Aorta (tissue), 5 donors: ENCODE measurements at places on chromosomes 7 and 10. TPM values are rescaled to one million over a fixed set of nuclear protein-coding genes. Genes with fewer than 3 reads are reported as not detected.

DNA sequence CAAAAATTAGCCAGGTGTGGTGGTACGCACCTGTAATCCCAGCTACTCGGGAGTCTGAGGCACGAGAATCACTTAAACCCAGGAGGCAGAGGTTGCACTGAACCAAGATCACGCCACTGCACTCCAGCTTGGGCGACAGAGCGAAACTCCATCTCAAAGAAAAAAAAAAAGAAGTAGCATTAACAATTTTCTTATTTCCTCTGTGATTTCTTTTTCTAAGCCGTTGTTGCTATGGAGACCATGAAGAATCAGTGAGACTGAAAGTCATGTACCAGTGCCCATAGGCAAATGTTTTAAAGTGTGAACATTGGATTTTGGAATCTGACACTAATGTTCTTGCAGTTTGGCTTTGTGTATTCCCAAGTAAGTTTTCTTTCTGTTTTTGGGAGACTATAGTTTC is 18.4 kb upstream of the MAP3K8 start:
- no peaks in the 10 kb centered on the region for H3K4me1 ChIP-seq
- H3K27ac ChIP-seq = no peak overlapping the region
- no peak for DNase-seq

DNA sequence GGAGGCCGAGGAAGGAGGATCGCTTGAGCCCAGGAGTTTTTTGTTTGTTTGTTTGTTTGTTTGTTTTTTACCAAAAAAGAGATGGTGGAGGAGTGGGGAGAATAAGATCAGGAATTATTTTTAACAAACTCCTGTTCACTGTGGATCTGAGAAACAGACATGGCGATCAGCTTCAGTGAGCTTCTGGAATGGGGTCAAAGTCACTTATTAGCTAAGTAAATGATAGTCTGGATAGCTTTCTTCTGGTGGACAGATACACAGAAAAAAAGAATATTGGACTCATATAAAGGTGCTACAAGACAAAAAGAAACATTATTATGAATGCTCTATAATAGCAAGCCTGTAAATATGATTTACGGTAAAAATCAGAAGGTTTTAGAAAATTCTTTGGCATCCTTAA is 85.1 kb downstream of the POU6F2 start:
- H3K27me3 ChIP-seq = no peaks in the 10 kb centered on the region
- no peak overlapping the region for H3K27ac ChIP-seq
- H3K36me3 ChIP-seq = no peaks in the 10 kb centered on the region
- no peaks in the 10 kb centered on the region for H3K4me1 ChIP-seq
- DNase-seq = no peak
- no peak overlapping the region for H3K4me3 ChIP-seq

GRCh38 chr7:124027236-124027635 is 5.6 kb downstream of the TMEM229A start:
- no peaks in the 10 kb centered on the region for H3K36me3 ChIP-seq
- H3K27me3 ChIP-seq = peaks cover 6% of the 10 kb centered on the region
- H3K4me1 ChIP-seq = no peaks in the 10 kb centered on the region
- no peak overlapping the region for H3K4me3 ChIP-seq
- H3K27ac ChIP-seq = no peak overlapping the region
- DNase-seq = no peak

DNA sequence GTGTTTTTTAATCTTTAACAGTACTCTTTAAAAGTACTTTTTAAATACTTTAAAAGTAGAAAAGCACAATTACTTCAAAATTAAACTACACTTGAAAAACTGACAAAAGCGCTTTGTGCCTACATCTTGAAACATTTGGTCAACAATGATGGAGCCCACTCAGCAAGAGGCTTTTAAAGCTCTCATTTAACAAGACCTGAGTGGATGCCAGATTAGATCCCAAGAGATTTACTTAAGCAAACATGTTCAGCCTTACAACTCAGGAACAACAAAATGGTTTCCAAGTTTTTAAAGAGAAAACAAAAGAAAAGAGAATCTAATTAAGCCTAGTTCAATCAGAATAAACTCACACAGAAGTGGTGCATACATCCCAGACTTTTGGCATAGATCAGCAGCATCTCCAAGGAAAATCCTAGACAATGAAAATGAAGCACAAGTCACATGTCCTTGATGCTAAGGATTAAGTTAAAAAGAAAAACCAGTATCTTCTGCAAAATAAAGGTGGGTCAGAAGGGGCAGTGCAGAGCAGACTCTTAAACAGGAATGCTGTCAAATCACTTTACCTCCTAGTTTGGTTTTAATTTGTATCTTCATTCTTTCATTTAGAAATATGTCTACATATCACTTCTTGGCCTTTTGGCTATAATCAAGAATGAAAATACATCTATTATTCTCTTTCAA is 26.2 kb downstream of the HIBADH start:
- no peaks in the 10 kb centered on the region for H3K27me3 ChIP-seq
- H3K36me3 ChIP-seq = peaks cover 2% of the 10 kb centered on the region
- H3K4me1 ChIP-seq = peaks cover 11% of the 10 kb centered on the region
- DNase-seq = no peak

DNA sequence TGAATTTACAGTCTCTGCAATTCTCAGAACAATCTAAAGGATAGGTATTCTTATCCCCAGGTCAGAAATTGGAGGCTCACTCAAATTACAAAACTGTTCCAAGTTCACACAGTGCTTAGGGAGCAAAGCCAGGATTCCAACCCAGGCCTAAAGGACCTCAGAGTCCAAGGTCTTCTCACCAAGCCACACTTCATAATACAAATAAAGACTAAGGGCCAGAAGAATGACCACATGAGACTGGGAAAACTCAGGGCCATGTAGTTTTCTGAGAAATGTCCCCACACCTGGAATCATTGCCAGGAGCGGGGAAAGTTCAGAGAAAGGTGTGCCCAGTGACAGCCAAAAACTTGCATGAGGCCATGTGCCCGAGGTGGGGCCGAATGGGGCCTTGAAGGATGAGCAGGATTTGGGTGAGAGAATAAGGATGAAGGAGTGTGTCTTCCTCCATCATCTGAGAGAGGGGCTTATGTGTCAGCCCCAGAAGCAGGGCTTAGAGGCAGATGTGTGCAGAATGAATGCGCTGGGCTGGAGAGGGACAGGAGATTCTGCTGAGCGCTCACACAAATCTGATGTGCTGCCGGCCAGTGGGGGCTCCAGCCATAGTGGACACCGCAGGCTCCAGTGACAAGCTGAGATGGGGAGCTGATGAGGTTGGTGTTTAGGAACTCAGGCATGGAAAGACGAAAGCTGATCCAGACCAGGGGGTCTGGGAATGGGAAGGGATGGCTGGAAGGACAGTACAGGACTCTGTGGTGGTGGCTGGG is 35.9 kb downstream of the BLNK start:
- DNase-seq = no peak
- no peaks in the 10 kb centered on the region for H3K4me1 ChIP-seq
- no peak overlapping the region for H3K4me3 ChIP-seq
- H3K27ac ChIP-seq = no peak overlapping the region

DNA sequence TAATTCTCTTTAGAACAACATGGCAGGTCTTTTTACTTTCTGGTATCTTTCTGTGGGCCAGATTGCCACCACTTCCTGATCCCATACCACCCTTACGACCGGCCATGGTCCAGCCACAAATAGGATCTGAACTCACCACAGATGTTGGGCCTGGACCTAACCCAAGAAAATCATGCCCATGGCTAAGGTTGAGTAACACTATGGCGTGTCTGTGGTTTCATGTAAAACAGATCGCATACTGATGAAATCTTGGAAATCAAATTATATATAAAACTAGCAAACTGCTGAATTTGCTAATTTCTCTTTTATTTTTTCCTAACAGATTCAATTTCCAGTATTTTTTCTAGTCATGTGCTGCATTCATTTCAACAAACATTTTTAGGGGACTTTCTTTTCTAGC is 77.2 kb downstream of the CH25H start:
- DNase-seq = no peak
- H3K27ac ChIP-seq = no peak overlapping the region
- H3K27me3 ChIP-seq = no peaks in the 10 kb centered on the region
- H3K4me1 ChIP-seq = no peaks in the 10 kb centered on the region

DNA sequence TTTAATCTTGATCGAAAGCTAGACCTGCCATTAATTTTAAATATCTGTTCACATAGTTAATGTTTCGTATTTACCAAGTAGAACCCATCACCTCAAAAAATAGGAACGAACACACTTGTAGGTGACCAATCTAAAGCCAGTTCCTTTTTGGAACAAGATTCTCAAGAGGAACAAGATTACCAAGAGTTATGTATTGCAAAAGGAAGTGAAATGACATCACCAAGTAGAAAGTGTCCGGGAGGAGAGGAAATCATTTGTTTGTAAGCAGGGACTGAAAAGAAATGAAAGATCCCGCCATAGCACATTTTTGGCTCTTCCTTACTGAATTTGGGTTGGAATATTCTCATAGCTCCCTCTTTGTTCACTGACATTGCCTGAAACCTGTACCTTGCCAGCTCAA is 1200.5 kb downstream of the SORCS1 start:
- no peak overlapping the region for H3K27ac ChIP-seq
- no peaks in the 10 kb centered on the region for H3K4me1 ChIP-seq
- DNase-seq = no peak
- no peak overlapping the region for H3K4me3 ChIP-seq
- no peaks in the 10 kb centered on the region for H3K36me3 ChIP-seq

- no peaks in the 10 kb centered on the region for H3K27me3 ChIP-seq
- no peaks in the 10 kb centered on the region for H3K4me1 ChIP-seq
- DNase-seq = no peak
- no peaks in the 10 kb centered on the region for H3K36me3 ChIP-seq
Observed at GRCh38 chr7:83547526-83547925, 101.4 kb downstream of the SEMA3E start.

DNA sequence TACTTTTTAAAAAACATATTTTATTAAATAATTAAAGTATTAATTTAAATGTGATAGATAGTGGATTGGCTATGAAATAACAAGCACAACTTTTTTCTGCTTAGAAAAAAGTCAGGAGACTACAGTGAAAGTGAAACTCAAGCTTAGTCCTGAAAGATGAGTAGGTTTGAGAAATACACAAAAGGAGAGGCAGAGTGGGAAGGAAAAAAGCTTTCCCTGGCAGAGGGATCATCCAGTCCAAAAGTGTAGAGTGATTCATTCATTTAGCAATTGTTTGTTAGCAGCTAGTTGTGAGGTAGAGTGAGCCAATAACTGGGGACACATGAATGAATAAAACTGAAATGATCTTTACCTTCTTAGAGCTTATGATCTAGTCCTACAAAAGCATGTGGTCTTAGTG is 93.5 kb downstream of the FOXP2 start:
- DNase-seq = no peak
- no peaks in the 10 kb centered on the region for H3K36me3 ChIP-seq
- H3K27ac ChIP-seq = no peak overlapping the region

DNA sequence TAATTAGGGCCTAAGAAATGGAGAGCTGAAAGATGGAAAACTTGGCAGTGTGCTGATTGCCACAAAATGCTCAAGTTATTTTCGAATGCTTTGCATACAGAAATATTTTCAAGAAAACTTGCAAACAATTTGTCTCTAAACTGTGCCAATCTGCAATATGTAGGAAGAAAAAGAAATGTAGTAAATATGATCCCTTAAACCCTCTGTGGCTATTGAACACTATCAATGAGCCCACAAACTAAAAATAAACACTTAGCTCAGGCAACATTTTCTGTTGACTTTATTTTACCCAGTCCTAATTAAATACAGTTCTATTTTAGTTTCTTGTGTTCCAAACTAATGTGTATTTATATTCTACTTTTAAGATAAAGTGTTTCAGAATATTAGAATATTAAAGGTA is 342.1 kb downstream of the SEMA3D start:
- H3K27ac ChIP-seq = no peak overlapping the region
- no peaks in the 10 kb centered on the region for H3K27me3 ChIP-seq
- H3K4me1 ChIP-seq = no peaks in the 10 kb centered on the region
- H3K4me3 ChIP-seq = no peak overlapping the region

- no peak overlapping the region for H3K27ac ChIP-seq
- no peak overlapping the region for H3K4me3 ChIP-seq
- no peaks in the 10 kb centered on the region for H3K27me3 ChIP-seq
- no peaks in the 10 kb centered on the region for H3K36me3 ChIP-seq
- no peaks in the 10 kb centered on the region for H3K4me1 ChIP-seq
- no peak for DNase-seq
Observed at GRCh38 chr7:91527460-91527859, 263.2 kb downstream of the FZD1 start.

DNA sequence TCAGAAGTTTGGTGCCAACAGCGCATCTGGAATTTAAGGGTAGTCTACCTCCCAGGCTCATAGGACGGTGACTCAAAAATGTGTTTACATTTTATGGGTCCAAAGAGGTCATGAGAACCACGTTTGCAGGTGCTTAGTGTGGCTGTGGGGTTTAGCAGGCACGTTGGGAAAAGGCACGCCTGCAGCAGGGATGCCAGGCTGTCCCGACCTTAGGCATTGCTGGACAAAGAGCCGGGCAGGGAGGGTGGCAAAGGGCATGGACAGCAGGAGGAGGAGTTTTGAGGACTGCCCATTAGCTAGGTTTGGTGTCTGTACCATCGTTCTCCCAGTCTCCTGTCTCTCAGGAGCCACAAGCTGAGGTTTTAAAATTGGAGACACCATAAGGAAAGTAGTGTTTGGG is 104.4 kb downstream of the TRRAP start:
- H3K27me3 ChIP-seq = no peaks in the 10 kb centered on the region
- H3K36me3 ChIP-seq = peaks cover 8% of the 10 kb centered on the region
- DNase-seq = no peak
- no peak overlapping the region for H3K4me3 ChIP-seq
- no peaks in the 10 kb centered on the region for H3K4me1 ChIP-seq

DNA sequence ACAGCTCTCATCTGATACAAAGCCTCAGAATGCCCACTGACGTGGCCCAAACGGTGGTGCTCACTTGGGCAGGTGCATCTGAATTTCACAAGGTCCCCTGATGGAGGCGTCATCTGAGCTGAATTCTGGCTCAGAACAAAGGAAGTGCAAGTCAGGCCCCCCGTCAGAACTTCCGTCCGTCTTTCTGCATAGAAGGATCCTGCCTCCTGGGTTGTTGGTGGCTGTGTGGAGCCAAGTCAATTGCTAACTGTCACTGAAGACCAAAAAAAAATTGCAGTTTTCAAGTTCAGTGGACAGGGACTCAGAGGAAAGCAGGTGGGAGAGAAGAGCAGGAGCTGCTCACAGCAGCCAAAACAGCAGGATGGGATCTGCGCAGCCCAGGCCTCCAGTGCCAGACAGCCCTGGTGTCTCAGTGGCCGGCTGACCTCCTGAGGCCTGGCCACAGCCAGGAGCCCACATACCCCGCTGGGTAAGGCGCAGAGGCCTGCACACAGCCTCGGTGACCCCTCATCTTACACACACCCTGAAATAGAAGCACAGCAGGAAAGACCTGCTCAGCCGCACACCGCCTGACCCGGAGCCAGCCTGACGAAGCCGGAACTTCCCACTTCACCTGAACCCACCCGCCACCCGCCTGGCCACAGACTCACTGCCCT is 49.4 kb downstream of the PYROXD2 start:
- no peaks in the 10 kb centered on the region for H3K4me1 ChIP-seq
- no peaks in the 10 kb centered on the region for H3K27me3 ChIP-seq
- no peak overlapping the region for H3K4me3 ChIP-seq
- DNase-seq = no peak
- no peak overlapping the region for H3K27ac ChIP-seq

GRCh38 chr10:132973903-132974241 is 31.5 kb upstream of the CFAP46 start:
- H3K36me3 ChIP-seq = no peaks in the 10 kb centered on the region
- no peaks in the 10 kb centered on the region for H3K27me3 ChIP-seq
- no peak overlapping the region for H3K27ac ChIP-seq
- DNase-seq = peak; percentile 21
- no peak overlapping the region for H3K4me3 ChIP-seq

SMO gene
- total RNA-seq = 17.6 TPM

ADRA2A gene
- total RNA-seq = 11.5 TPM

ANKRD22 gene
- 0.26 TPM for total RNA-seq

HOXA7 gene
- total RNA-seq = 4.7 TPM

RAPGEF5 gene
- 77.1 TPM for total RNA-seq
